ENCODE measurements at places on chromosomes 12 and 14.

DNA sequence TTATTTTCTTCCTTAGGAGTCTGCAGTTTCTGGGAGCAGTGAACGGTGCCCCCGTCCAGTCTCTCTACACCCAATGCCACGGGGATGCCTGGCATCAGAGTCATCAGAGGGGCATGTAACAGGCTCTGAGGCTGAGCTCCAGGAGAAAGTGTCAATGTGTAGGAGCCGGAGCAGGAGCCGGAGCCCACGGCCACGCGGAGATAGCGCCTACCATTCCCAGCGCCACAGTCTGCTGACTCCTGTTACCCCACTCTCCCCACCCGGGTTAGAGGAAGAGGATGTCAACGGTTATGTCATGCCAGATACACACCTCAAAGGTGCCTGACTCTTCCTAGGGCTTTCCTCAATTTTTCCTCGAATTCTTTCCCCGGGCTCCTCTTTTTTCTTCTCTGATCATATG lies 3.3 kb upstream of the PA2G4 start:
- no peak for DNase-seq

DNA sequence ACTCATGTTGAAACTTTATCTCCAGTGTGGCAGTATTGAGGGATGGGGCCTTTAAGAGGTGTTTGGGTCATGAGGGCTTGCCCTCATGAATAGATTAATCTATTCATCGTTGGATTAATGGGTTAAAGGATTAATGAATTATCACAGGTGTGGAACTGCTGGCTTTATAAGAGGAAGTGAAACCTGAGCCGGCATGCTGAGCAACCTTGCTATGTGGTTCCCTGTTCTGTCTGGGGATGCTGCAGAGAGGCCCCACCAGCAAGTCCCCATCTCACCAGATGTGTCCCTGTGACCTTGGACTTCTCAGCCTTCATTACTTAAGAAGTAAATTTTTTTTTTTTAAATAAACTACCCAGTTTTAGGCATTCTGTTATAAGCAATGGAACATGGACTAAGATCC lies 109.6 kb downstream of the DYRK2 start:
- DNase-seq: no peak

DNA sequence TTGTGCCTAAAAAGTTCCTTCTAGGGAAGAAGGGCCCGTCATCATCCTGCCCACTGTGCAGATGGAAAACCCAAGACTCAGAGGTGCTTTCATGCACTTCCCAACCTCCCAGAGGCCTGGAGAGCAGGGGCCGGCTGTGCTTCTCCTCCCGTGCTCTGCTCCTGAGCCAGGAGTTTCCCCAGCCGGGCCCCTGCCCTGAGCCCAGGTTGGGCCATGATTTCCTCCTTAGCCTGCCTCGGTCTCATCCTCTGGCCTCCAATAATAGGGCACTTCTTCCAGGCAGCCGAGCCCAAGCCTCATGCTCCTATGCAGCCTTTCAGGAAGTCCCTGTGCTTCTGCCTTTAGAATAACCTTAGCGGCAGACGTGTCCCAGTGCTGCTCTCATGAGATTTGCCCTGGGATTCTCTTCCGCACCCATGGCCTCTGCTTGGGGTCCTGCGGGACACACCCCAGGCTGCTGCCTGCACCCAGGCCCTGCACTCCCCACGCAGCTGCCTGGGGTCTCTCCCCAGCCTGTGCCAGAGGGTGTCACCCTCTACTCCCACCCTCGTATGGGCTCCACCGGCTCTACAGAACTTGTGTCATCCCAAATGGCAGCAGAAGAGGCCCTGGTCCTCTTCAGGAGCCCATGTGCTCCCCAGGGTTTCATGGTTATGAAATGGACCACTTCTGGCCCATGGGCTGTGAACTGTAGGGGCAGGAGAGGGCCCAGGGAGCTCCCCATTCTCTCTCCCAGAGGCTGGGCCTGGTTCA lies 359.3 kb downstream of the ADGRD1 start:
- DNase-seq: no peak

GRCh38 chr14:100533656-100534485 lies 53.3 kb downstream of the BEGAIN start:
- DNase-seq: no peak

- no peak for DNase-seq
Measured at GRCh38 chr14:65237023-65237814, 134.9 kb upstream of the MAX start.

- no peak for DNase-seq
Measured at GRCh38 chr14:35352274-35353233, 52.0 kb downstream of the NFKBIA start.

- DNase-seq: peak; percentile 22
Measured at GRCh38 chr12:20376984-20377383, 8.6 kb downstream of the PDE3A start.

- no peak for DNase-seq
Measured at GRCh38 chr12:57625261-57626032, 7.6 kb downstream of the B4GALNT1 start.

- DNase-seq: no peak
Measured at GRCh38 chr14:93734086-93734822, 54.0 kb downstream of the PRIMA1 start.

DNA sequence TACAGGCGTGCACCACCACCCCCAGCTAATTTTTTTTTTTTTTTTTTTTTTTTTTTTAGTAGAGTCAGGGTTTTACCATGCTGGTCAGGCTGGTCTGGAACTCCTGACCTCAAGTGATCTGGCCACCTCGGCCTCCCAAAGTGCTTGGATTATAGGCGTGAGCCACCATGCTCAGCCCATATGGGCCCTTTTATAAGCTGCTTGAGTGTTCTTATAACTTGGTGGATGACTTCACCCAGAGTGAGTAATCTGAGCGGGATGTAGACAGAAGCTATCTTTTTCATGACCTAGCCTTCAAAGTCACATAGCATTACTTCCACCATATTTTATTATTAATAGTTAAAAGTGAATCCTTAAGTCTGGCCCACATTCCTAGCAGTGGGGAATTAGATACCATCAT lies 16.4 kb downstream of the BBOF1 start:
- no peak for DNase-seq

GRCh38 chr12:112456029-112456428 lies 37.3 kb downstream of the PTPN11 start:
- DNase-seq: no peak

DNA sequence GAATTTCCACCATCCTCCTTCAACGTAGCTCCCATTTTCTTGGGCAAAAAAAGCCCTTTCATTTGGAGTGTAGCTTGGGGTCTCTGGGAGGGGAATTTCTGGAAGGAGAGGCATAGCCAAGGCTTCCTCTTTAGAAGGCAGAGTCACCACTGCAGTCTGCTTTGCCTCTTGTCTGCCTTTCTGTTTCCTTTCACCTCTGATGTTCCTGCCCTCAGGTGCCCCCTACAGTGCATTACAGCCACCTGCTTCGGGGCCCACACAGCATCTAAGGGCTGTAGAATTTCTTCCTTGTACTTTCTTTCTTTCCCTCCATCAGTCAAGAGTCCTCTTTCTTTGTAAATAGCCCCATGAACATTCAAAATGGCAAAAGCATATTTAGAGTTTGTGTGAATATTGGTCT lies 1313.9 kb downstream of the TMEM121 start:
- DNase-seq: no peak

DNA sequence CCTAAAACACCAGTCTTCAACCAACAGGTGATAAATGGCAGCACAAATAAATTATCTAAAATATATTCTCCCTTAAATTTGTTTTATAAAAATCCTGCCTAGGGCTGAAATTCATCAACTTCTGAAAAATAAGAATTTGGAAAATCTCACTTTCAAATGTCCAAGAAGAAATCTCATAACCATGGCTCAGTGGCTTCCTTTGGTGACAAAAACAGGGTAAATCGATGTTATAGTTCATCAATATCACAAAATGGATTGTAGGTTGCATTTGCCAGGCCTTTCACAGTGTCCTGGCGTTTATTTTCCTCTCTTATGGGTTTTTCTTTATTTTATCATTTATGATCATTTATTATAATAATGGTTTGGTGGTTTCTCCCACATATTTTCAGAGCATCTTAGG lies 103.0 kb downstream of the PTGER2 start:
- no peak for DNase-seq

GRCh38 chr14:43503508-43503907 lies 1003.6 kb downstream of the FSCB start:
- DNase-seq: no peak

GRCh38 chr14:33040372-33041140 lies 101.9 kb downstream of the NPAS3 start:
- no peak for DNase-seq

GRCh38 chr14:99579120-99579836 lies 24.7 kb downstream of the CCDC85C start:
- DNase-seq: no peak

DNA sequence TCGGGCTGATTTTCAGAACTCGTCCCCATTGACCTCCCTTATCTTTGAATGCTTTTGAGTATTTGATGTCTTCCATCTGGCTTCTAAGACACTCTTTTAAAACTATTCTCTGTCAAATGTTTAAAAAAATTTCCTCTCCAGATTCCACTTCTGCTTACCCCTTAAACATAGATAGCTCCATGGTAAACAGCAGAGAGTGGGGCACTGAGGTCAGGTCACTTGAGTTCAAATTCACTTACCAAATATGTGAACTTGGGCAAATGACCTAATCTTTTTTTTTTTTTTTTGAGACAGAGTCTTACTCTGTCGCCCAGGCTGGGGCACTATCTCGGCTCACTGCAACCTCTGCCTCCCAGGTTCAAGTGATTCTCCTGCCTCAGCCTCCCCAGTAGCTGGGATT lies 126.8 kb upstream of the CPSF6 start:
- no peak for DNase-seq

- no peak for DNase-seq
Measured at GRCh38 chr14:23445773-23446172, 10.3 kb upstream of the MYH7 start.

- DNase-seq: no peak
Measured at GRCh38 chr12:85058339-85058738, 22.2 kb downstream of the LRRIQ1 start.

- no peak for DNase-seq
Measured at GRCh38 chr14:57848353-57848752, 17.5 kb downstream of the SLC35F4 start.

DNA sequence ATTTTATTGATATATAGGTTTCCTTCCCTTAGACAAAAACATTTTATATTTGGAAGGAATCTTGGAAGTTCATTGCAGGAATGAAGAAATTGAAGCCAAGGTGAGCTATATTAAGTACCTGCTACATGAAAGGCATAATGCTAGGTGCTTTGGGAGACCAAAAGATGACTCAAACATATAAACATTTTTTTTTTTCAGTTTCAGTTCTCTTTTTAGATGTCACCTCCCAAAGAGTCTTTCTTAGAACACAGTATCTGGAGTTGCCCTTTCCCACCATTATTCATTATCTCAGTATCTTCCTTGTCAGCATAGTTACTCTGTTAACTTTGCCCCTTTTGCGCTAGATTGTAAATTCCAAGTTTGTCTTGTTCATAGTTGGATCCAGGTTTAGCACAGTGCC lies 1.1 kb downstream of the LIN52 start:
- no peak for DNase-seq

GRCh38 chr12:32561931-32562341 lies 117.2 kb upstream of the DNM1L start:
- no peak for DNase-seq

DNA sequence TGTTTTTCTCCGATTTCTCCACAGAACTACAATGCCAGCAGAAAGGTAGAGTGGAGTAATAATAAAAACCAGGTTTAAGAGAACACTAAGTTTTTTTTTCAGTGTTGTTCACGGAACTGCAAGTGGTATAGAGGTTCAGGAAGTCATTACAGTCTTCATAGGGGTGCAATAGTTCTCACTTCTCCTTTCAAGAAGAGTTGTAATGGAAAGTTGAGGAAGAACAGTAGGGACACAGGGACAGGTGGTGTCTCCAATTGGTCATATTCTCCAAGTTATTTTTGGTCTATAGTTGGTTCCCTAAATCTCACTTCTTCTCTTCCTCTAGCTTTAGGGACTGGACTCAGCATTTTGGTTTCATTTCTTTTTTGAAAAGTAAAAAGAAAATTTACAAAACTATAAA lies 894.0 kb downstream of the NRXN3 start:
- DNase-seq: no peak

- no peak for DNase-seq
Measured at GRCh38 chr12:105930557-105931503, 207.9 kb downstream of the NUAK1 start.

DNA sequence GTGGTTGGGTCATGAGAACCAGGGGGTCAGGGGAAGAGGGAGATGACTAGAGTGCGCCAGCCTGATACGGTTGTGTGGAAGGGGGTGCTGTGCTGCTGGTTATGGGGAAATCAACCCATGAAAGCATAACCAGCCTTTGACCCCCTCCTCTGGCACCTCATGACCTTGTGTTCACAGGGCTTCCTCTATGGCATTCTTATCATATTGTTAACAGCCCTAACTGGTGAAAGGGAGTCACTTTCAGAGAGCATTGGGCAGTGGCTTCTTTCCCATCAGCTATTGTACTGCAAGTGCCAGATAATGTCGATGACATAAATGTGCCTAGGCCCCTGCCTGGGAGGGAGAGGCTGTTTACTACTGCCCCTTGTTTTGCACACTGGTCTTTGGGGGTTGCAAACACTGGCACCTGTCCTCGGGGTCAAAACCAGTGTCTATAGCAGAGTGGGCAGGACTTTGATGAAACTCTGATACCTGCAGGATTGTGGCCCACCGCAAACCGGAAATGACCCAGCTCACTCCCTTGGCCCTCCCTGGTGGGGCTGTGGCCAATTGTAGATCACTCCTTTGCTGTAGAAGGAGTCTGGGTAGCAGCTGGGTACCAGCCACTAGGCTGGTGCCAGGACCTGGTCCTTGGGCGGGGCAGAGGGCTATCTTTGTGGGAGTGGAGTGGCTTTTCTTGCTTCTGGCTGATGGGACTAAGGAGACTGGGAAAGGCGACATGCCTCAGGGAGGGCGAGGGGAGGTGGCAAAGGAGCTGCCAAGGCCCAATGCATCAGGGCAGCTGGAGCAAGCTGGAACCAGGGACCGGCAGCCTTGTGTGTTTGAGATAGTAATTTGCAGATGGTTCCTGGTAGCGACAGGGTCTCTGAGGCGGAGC lies 634 bp upstream of the TMEM63C start:
- DNase-seq: no peak

DNA sequence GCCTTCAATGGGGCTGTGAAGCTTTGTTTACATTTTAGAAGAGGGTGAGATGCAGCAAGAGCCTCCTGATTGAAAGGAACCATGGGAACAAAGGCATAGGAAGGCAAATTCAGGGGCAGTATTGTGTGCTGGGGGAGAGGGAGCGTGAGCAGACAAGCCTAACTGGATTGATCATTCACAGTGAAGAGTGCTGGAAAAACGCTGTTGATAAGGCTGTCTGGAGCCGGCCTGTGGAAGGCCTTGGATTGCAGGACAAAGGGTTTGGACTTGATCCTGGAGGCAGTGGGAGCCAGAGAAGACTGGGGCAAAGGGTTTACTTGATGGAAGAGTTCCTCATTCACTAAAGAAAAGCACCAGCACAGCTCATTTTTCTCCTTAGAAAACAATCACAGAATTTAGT lies 160.5 kb downstream of the PAH start:
- DNase-seq: no peak
